ENCODE measurements at places on chromosomes 1 and 21. TPM values are rescaled to one million over a fixed set of nuclear protein-coding genes. Genes with fewer than 3 reads are reported as not detected.

GRCh38 chr1:57615956-57616355 is 192.1 kb upstream of the DAB1 start:
- peak; percentile 60 for DNase-seq

DNA sequence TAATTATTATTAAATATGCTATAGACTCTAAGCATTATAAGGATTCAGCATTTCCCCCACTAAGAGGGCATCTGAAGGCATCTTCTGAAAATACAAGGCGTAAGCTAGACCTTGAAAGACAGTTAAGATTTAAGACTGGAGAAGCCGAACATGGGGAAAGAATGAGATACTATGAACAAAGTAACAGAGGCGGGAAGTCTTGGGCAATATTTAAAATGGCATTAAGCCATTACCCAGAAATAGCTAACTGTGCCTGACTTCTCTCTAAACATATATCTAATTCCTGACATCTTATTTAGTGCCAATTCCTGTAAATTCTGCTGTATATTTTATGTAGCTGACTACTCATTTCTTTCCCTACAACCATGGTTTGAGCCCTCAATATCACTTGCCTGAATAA is 20.9 kb downstream of the DPH5 start:
- DNase-seq = no peak

DNA sequence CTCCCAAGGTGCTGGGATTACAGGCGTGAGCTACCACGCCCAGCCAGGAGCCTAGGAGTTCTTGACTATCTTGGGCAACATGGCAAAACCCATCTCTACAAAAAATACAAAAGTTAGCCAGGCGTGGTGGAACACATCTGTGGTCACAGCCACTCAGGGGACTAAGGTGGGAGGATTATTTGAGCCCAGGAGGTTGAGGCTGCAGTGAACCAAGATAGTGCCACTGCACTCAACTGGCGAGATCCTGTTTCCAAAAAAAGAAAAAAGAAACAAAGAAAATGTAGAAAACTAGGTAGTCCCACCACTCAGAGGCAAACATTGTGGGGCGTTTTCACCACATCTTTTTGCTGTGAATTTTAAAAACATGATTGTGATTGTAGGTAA is 141.3 kb downstream of the ZZZ3 start:
- DNase-seq = no peak

DNA sequence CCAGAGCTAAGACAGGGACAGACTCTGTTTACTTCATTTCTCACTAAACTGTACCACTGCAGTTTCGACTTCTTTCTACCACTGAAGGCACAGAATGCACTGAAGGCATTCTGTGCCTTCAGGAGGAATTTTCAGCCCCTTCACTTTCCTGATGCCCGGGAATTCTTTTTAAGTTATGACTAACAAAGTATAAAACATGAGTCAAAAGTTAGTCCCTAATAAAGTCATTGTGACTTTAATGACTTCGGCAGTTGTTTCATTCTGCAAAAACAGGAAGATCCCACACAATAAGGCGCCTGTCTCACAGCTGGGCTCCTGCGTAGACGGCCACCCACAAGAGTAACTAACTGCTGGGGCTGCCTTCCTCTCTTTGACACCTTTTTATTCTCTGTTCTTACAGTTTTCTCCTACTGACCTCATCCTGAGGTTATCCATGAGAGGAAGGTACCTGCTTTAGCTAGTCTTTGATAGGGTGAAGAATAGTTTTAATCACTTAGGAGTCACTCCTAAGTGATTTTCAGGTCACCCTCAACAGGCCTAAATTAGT is 183.9 kb upstream of the SGIP1 start:
- DNase-seq = peak; percentile 88

- no peak for DNase-seq
Observed at GRCh38 chr1:171931752-171932151, 90.5 kb downstream of the DNM3 start.

GRCh38 chr21:39696618-39697017 is 48.4 kb upstream of the IGSF5 start:
- no peak for DNase-seq

- DNase-seq = no peak
Observed at GRCh38 chr1:203011582-203011981, 4.4 kb downstream of the TMEM183A start.

DNA sequence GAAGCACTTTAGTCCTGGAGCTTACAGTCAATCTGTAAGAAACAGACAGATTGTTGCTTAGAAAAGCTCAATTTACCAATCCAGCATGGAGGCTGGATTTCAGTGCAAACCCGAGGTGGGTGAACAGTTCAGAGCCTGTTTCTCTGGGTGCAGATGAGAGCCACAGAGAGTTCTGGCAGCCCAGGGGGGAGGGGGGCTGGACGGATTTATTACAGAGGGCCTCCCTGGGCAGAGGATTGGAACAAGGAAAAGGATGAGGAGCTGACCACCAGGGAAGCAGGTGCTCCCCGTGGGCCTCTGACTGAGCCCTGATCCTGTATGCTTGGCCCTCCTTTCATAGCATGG is 38.0 kb upstream of the EPS8L3 start:
- DNase-seq = no peak

DNA sequence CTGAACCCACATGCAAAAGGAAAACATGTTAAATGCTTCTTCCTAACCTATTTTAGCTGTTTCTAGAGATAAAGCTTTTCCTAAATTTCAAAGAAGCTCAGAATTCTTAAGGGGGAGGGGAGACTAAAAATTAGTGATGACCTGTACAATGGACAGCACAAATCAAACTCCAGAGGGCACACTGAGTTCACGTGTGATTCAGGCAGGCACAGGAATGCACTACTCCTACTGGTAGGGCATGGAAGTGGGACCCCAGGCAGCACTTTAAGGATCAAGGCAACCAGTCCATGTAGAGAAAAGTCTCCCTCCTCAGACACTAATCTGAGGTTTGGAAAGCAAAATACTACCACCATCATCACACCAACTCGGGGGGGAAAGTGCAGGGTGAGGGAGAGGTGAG is 31.3 kb upstream of the CLCA4 start:
- DNase-seq = peak; percentile 41

GRCh38 chr21:30232011-30232410 is 16.1 kb upstream of the CLDN8 start:
- no peak for DNase-seq

- no peak for DNase-seq
Observed at GRCh38 chr1:93399781-93400180, 48.1 kb upstream of the FNBP1L start.

- no peak for DNase-seq
Observed at GRCh38 chr1:99005537-99005942, 879 bp upstream of the PLPPR5 start.

The FRRS1 gene
- total RNA-seq = 4.0 TPM

GRCh38 chr1:200478239-200478623 is 68.4 kb upstream of the ZNF281 start:
- DNase-seq = no peak

The FTCD gene
- 0.69 TPM for total RNA-seq

GRCh38 chr1:211580303-211580687 is 1.3 kb upstream of the SLC30A1 start:
- DNase-seq = no peak

Measured in HT1080 (cell line).